ENCODE measurements at places on chromosomes 1 and 21.

DNA sequence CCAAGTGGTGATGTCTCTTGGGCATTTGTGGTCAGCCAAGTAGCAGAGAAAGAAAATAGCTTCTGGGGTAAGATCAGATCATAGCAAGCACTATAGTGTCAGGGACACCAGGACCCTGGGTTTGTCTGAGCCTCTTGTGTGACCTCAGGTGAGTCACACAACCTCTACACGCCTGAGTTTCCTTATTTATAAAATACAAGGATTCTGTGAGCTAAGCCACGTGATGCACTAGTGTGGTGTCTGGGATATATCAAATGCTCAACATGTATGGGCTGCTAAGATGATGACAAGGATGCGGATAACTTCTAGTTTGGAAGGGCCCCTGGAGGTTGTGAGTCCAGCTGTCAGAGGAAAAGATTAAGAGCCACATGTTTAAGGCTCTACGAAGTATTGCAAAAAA lies 24.5 kb upstream of the ZNF436 start:
- no peak for DNase-seq

DNA sequence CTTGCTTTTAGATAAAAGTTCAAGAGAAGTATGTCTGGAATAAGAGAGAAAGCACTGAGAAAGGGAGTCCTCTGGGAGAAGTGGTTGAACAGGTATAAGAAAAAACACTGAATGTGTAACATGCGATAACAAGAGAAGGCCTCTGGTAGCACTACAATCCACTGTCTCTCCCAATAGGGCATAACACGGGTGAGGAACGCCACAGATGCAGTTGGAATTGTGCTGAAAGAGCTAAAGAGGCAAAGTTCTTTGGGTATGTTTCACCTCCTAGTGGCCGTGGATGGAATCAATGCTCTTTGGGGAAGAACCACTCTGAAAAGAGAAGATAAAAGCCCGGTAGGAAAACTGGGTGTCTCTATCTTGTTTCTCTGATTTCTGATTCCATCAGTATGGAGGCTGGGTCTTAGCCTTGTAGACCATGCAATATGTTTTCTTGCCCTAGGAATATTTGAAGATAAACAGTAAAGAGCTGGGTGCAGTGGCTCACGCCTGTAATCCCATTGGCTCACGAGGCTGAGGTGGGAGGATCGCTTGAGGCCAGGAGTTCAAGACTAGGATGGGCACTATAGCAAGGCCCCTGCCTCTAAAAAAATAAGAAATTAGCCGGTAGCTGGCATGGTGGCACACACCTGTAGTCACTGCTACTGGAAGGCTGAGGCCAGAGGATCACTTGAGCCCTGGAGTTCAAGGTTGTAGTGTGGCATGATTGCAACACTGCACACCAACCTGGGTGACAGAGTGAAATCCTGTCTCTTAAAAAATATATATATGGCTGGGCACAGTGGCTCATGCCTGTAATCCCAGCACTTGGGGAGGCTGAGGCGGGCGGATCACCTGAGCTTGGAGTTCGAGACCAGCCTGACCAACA lies 40.4 kb downstream of the DAP3 start:
- DNase-seq = peak; percentile 47

DNA sequence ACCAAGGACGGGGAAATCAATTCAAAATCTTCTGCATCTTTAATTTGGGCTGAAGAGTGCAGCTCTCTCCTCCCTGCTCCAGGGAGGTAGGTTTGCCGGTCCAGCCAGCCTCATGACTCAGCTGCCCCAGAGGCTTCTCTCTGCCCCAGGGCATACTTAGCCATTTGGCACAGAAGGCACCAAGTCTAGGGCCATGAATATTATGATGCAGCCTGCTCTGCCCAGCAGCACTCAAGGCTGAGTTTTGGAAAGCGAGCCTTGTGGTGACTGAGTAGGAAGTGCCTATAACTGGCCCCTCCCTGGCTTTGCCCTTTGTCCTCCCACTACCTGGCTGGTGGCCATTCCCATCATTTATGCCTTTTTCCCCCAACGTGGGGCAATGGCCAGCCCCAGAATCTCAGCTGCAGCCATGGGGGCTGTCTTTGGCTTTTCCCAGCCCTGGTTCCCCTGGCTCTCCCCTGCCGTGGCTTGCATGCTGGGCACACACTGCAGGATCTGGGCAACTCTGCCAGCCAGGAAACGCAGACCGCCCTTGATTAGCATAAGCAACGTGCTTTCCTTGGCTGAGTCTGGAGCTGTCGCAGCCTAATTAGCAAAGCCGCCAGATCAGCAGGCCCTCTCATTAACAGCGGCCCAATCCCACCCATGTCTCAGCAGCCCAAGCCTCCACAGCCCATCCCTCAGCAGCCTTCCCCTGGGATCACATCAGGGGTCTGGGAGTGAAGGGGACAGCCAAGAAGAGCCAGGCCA lies 258.6 kb upstream of the TMEM51 start:
- no peak for DNase-seq

- no peak for DNase-seq
Measured at GRCh38 chr1:206904423-206905142, 7.3 kb downstream of the IL24 start.

- no peak for DNase-seq
Measured at GRCh38 chr1:19425646-19426239, 59.6 kb downstream of the CAPZB start.

DNA sequence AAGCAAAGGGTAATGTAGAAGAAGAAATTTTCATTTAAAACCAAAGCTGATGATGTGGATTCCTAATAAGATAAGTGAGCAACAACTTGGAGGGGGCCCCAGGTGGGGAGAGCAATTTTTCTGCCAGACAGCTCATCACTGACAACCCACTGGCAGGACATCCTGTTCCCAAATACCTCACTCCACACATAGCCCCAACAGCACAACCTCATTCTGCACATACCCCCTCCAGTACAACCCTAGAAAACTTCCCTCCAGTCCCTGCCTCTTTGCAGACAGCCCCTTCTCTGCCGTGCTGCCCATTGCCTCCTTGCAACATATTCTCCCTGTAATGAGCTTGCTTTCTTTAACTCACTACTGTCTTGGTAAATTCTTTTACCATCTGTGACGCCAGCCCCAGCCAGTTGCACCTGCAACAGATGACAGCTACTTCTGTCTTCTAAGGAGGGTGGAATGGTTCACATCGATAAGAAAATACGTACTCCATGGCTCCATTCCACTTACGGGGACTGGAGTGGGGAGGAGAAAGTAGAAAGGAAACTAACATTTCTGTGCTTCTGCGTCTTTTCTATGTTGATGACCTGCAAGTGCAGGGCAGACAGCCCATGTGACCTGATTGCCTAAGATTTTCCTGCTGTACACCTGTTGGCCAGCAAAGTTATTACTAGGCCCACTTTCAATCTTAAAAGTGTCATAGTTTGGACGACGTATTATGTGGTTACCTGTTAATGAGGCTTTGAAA lies 14.7 kb downstream of the RHEX start:
- DNase-seq = no peak

GRCh38 chr1:197868751-197869489 lies 33.5 kb upstream of the C1orf53 start:
- DNase-seq = peak; percentile 61

- DNase-seq = no peak
Measured at GRCh38 chr1:5620997-5621396, 371.2 kb downstream of the NPHP4 start.

GRCh38 chr1:208852911-208853310 lies 608.7 kb upstream of the PLXNA2 start:
- DNase-seq = no peak

GRCh38 chr1:214386333-214386732 lies 105.4 kb downstream of the SMYD2 start:
- no peak for DNase-seq

DNA sequence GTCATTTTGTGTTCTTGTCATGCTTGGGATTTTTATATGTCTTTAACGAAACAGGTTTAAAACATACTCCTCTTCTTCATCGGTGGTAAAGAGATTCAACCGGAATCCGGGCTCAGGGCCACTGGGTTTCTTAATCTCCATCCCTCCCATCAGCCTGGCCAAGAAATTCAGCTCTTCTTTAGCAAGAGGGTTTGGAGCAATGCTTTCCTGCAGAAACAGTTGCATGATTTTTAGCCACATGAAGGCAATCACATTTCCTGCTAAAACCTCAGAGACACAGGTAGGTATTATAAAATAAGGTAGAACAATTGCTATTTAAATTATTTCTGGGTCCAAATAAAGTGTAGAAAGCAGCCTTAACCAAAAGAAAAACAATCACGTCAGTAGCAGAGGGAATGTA lies 22.7 kb upstream of the LSM10 start:
- DNase-seq = no peak

DNA sequence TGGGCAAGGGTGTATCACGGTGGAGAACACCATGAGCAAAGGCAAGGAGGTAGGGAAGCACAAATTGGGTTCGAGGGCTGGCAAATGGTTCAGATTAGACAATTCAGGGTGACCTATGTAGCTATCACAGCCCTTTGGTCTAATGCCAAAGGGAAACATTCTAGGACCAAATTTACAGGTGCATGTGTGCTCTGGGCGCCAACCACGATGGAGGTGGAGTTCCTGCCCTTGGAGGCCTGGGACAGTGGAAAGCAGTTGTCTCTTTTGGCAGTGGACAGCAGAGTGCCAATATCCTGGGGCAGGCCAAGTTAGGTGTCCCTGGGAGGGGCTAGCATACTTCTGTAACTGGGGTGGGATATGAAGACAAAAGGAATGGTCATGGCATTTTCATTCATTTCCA lies 40.1 kb downstream of the IGFN1 start:
- no peak for DNase-seq

- no peak for DNase-seq
Measured at GRCh38 chr1:34656299-34656698, 98.5 kb upstream of the GJB5 start.

DNA sequence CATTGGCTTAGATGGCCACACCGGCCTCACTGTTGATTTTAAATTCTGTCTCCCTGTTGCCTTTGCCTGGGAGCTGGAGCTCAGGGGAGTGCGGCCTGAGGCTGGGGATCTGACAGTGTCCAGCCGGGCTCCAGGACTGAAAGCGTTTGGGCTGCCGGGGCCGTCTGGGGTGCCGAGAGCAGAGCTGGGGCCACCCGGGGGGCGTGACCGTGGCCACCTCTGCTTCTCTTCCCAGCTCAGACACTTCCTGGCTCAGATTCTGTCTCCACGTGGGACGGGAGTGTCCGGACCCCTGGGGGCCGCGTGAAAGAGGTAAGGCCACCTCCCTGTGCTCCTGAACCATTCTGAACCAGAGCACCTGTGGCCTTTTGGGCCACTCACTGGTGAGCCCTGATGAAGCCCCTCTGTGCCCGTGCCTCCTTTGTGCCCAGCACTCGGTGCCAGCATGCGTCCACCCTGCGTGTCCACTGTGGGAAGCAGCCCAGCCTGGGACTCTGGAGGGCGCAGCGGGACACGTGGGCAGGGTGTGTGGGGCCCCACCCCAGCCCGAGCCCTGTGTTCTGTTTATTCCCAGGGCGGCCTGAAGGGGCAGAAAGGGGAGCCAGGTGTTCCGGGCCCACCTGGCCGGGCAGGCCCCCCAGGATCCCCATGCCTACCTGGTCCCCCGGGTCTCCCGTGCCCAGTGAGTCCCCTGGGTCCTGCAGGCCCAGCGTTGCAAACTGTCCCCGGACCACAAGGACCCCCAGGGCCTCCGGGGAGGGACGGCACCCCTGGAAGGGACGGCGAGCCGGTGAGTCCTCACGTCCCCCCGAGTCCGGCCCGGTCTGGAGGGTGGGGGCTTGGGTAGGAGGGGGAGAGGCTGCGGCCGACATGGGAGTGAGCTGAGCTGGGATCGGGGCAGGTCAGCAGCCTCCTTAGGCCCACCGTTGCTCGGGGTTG lies 64.8 kb downstream of the SLC19A1 start:
- DNase-seq = no peak

DNA sequence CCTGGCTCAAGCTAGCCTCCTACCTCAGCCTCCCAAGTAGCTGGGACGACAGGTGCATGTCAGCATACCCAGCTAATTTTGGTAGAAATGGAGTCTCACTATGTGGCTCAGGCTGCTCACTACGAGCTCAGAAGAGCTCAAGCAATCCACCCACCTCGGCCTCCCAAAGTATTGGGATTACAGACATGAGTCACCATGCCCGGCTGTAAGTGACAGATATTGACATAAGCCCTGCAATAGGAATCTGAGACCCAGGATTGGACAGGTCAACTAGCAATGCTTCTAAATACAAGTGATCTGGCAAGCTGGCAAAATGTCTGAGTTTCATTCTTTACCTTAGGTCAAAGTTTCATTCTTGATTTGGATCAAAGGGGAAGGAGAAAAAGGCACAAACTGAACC lies 40.5 kb upstream of the H6PD start:
- DNase-seq = no peak

DNA sequence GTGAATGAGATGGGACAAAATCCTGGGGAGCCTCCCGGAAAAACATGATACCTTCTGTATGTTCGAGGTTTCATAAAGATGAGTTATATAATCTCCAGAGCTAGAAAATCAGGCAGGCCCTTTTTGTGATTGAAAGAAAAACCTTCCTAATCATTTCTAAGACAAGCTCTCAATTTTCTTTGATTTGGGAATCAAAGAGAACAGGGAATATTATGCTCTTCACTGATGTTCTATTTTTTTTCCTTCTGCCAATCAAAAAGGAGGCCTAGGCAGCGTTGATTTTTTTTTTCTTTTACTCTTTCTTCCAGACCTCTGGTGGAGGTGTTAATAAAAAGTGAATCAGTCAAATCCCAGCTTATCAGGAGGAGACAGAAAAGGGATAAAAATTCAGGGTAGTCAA lies 34.5 kb downstream of the DIRAS3 start:
- DNase-seq = no peak

- no peak for DNase-seq
Measured at GRCh38 chr1:67735206-67735605, 50.2 kb downstream of the GADD45A start.

DNA sequence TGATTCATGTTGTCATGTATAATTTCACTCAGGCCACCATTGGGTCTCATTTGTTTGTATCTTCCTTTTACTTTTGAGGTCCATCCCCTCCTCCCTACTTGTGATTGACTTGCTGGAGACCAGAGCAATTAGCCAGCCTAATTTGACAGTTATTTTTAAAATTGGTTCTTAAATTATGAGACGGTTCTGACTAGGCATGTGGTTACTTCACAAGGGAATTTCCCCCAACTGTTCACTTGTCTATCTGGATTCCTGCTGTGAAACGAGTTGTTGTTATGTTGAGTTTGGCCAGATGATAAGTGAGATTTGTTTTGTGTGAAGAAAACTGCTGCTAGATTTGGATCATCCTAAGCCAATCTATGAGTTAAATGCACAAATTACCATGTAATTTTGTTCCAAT lies 359.1 kb downstream of the BARHL2 start:
- no peak for DNase-seq
